Activated naive CD8-positive, alpha-beta T cell treated with anti-CD3 and anti-CD28 coated beads for 36 hours (primary cell): ENCODE measurements at places on chromosomes 1 and 21. TPM values are rescaled to one million over a fixed set of nuclear protein-coding genes. Genes with fewer than 3 reads are reported as not detected.

- no peak for DNase-seq
Measured at GRCh38 chr1:42114229-42114628, 39.0 kb upstream of the GUCA2B start.

DNA sequence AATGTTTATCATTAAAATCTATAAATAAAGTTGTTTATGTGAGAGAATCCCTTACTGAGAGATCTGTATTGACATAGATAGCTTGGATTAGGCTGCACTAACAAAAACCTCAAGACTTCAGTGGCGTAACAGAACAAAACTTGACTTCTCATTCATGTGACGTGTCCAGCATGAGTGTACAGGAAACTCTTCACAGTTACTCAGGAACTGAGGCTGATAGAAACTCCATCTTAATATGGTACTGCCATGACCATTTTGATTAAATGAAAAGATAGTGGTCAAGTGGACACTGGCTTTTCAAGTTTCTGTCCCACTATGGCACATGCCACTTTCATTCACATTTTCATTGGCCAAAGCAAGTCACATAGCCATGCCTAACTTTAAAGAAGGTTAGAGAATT lies 3.7 kb downstream of the ST3GAL3 start:
- DNase-seq, result no peak

- DNase-seq, result no peak
Measured at GRCh38 chr1:218693599-218693998, 348.5 kb downstream of the TGFB2 start.

DNA sequence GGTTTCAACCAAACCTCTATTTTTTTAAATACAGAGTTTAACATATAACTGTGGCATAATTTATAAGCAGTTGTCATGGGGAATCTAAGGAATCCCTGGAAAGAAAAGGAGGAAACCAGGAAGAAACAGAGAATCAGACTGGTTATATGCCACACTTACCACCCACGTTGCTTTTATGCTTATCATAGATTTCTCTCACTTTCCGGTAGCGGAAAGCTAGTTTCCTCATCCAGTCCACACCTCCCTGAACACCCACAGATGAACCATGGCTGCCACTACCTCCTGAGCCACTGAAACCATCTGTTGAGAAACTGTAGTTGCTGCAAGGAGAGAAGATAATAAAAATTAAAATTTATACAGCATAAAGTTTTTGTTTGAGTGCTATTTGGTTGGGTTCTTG lies 33.5 kb downstream of the XKR8 start:
- DNase-seq, result no peak

DNA sequence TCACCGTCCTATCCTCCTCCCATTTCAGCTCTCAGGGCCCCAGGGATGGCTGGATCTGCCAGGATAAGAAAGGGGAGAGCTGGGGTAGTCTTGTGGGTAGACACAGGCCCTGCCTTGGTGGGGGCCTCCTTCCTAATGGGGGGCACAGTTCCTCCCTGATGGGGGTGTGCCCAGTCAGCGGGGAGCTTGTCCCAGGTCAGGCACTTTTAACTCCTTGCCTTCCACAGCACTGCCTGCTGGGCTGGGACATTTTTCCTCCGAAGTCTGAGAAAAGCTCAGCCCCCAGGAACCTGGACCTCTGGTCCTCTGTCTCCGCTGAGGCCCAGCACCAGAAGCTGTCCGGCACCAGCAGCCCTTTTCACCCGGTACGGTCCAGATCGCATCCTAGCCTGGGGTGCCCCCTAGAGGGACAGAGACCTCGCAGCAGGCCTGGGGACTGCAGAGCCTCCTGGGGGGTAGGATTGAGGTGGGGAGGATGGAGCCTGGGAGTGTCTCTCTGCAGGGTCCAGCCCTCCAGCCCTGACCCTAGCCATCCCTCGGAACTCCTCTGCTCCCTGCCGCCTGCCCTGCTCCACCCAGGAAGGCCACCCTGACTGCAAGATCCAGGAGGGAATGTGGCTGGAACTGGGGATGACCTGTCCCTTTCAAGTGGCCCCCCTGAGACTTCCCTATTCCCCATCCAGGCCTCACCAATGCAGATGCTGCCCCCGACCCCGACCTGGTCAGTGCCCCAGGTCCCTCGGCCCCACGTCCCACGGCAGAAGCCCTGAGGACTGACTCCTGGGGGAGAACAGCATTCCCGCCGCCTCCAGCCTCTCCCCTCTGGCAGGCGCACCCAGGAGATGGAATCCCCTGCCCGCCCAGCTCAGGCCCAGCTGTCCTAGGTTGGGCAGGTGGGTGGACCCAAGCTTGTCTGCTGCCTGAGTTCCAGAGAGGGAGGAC lies 12.0 kb downstream of the MIIP start:
- DNase-seq, result peak; percentile 43

GRCh38 chr1:28031173-28031572 lies 57.2 kb downstream of the EYA3 start:
- no peak for DNase-seq

PDZK1 gene
- not detected for total RNA-seq

AMY1B gene
- not detected for total RNA-seq

MANEAL gene
- total RNA-seq, result 1.5 TPM

ASCL5 gene
- 0.30 TPM for total RNA-seq
